ENCODE measurements at places on chromosomes 7 and 10.

DNA sequence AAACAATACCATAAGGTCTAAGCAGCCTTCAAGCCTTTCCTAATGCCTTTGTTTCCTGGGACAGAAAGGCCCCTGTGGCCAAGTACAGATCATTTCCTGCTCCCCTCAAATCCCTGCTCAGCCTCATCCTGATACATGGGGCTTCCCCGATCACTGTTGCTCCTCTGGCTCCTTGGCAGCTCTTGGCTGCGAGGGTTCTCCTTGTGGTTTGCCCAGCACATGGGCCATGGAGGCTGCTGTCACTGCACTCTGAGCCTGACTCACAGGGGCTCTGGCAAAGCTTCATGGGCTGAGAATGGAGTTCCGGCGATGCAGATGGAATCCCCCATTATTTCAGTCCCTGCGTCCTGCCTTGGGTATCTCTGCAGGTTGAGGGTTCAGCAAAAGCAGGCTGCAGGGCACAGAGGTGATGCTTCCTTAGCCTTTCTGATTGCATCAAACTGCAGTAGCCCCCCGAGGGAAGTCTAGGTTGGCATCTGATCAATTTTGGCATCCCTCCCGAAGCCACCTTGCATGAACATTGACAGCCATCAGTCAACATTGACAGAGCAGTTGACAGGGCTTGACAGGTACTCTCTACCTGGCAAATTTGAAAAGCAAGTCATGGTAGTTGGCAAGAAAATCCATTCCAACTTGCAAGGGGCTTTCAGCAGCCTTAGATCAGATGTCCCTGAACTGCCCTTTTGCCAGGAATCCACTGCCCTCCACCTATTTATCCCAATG is 168.6 kb downstream of the GFRA1 start:
- DNase-seq = no peak

DNA sequence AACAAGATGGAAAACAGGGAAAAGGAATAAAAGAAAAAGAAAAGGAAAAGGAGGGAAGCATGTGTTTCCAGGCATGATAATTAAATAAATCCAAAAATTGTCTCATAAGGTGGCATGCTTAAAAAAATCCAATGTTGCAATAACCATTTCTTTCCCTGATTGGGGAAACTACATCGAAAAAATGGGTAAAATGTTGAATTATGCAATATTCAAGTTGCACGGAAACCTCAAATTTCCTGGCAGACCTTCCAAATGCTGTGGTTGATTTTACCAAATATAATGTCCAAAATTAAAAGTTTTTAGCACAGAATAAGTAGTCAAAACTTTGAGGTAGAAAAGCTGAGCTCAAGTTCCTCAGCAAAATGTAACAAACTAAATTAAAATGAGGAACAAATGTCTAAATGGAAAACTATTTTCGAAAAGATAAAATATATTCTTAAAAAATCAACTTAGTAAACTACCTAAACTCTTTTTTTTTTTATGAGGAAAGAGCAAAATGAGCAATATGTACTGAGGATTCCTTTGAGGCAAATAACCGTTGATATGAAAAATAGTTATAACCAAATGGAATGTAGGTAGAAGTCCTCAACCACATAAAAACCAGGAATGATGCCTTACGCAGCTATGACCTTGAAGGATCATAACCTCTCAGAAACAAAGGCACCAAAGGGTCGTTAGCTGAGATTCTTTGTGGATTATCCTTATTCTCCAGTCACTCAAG is 52.6 kb downstream of the MACC1 start:
- DNase-seq = peak; percentile 82

GRCh38 chr7:78080241-78080640 is 281.7 kb downstream of the PHTF2 start:
- DNase-seq = no peak

DNA sequence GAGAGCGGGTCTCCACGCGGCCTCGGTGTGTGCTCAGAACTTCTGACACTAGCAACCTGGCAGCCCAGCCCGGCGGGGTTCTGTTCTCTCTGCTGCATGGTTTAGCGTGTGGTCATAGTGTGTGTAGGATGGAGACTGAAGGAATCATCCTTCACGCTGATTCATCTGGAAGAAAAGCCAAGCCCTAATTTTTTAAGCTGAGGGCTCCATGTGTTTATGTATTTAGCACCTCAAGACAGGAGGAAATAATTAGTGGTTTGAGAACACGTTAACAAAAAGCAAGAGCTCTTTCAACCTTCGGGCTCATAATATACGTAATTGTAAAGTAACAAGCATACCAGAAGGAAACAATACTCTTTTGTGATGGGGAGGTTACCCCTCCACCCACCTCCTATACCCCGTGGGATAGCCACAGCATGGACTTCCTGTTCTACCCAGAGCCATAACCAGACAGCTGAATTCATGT is 504.6 kb upstream of the MKI67 start:
- no peak for DNase-seq

DNA sequence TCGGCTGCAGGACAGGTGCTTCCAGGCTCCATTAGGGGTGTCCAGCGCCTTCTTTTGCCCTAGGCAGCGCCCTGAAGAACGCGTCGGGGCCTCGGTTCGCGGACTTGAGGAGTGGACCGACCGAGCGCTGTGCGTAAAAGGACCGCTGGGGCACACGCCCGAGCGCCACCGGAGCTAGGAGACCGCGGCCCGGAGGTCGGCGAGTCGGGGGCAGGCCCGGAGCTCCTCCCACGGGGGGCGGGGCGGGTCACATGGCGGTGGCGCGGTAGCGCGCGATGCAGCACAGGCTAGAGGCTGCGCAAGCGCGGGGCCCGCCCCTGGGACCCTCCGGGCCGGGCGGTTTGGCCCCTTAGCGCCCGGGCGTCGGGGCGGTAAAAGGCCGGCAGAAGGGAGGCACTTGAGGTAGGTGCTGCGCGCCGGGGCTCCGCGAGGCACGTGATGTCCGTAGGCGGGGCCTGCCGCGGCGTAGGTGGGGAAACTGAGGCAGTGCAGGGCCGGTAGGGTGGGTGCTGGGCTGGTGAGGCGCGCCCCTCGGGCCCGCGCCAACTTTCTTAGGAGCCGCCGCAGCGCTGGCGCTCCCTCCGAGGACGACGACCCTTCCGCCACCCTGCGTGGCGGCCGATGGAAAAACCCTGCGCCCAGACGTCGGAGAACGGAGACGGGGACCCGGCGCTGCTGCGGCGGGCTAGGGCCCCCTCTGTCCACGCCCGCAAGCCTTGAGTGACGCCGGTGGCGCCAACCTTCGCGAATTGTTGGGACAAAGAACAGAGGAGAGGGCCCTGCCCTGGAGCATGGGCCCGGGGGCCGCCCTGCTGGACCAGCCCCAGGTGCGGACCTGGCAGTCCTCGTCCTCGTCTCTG is at the start of gene PRXL2A:
PRXL2A (plus strand) TSS at position 310 of the 860 bp plus-strand sequence. CDS start 11,917 bp downstream, outside the sequence.
- peak; percentile 74 for DNase-seq

GRCh38 chr7:41792120-41792519 is 89.2 kb upstream of the INHBA start:
- no peak for DNase-seq

DNA sequence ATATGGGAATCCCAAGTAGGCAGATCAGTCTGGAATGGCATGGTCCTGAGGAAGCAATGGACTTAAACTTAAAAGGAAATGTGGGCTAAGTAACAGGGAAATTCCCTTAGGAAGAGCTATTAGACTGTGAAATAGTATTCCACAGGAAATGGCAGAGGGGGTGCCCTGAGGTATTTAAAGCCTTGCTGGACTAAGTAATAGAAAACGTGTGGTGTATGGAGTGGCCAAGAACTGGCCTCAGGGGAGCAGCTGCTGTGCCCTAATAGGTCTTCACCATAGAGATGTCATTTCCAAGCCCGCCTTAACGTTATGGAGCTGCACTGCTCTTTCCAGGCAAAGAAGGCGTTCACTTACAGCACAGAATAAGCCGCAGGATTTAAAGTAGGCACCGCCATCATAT is 365.2 kb upstream of the ZMIZ1 start:
- no peak for DNase-seq

GRCh38 chr10:119370972-119371703 is 163.8 kb downstream of the GRK5 start:
- no peak for DNase-seq

DNA sequence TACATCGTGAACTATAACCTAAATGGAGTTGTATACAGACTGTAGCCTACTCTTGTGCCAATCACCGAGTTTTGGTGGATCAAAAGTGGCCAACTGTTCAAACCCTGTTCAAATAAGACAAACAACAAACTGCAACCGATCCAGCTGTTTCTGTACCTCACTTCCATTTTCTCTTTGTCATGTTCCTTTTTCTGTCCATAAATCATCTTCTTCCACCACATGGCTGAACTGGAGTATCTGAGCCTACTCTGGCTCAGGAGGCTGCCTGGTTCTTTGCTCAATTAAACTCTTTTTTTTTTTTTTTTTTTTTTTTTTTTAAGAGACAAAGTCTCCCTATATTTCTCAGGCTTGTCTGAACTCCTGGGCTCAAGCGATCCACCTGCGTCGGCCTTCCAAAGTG is 59.0 kb upstream of the NPVF start:
- DNase-seq = peak; percentile 64

GRCh38 chr10:96587264-96588059 is 650 bp upstream of the TM9SF3 start:
- peak; percentile 55 for DNase-seq
